ENCODE measurements at places on chromosomes 11 and 22. TPM values are rescaled to one million over a fixed set of nuclear protein-coding genes. Genes with fewer than 3 reads are reported as not detected.

The PRR33 gene
- total RNA-seq = not detected

The CATSPER1 gene
- 4.7 TPM for total RNA-seq

DNA sequence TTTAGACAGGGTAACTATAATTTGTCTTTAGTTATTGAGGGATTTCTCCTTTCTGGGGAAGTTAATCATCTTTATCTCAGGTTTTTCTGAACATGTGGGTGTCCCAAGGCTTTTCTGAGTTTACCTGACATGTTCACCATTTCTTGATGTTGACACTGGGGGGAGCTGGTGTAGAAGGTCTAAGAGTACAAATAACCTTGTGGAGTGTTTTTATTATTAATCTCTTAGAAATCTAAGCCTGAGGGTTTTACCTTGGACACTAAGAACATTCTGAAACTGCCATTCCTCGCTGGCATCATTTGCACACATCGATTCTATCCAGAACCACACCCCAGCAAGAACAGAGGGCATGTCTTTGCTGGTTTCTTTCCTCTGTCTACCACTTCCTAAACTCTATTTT, 15.6 kb upstream of the C11orf91 start:
- DNase-seq = no peak

GRCh38 chr11:10858439-10859325, 829 bp upstream of the ZBED5 start:
- DNase-seq = no peak

The RAB3IL1 gene
- 0.12 TPM for total RNA-seq

DNA sequence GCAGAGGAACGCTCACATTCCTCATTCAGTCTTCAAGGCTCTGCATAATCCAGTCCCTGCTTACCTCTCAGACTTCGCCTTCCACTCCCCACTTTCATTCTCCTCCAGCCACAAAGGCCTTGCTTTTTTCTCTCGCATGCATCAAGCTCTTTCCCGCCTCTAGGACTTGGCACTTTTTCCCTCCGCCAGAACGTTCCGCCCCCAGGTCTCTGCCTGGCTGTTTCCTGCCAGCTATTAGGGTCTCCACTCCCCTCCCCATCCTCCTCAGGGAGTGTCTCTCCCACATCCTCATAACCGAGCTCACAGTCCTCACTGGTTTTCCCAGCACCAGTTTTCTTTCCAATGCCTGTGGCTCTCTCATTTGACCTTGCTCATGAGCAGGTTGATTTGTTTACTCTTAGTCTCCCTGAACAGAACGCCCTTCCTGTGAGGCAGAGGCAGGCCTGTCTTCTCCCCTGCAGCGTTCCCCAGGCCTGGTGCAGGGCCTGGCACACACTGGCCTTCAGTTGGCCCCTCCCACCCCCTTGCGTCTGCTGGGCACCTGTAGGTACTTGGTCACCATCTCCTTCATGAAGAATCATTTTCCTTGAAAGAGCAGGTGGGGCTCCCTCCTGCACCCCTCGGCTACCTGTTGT, 75.2 kb downstream of the RTL6 start:
- DNase-seq = no peak

DNA sequence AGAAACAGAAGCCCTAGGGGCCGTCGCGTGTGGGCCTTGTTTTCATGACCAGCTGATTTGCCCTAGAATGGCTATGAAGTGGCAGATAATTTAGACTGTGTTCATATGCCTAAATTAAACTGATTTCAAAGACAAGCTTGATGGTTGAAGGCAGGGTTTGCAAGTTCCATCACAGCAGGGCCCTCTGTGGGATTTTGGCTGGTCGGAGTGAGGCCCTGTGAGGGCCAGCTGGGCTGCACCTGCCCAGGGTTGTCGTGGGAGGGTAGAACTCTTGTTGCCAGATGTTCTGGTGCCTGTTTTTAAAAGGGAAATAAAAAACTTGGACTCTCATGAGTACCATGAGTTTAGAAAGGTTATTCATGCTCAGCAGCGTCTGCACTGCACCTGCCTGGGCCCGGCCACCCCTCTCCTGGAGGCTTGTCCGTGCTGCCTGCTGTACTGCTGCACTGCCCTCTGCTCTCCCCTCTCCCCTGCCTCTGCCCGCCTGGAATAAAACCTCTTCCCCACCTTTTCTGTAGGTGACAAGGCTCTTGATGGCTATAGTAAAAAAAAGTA, 44.1 kb downstream of the AP2A2 start:
- DNase-seq = no peak

DNA sequence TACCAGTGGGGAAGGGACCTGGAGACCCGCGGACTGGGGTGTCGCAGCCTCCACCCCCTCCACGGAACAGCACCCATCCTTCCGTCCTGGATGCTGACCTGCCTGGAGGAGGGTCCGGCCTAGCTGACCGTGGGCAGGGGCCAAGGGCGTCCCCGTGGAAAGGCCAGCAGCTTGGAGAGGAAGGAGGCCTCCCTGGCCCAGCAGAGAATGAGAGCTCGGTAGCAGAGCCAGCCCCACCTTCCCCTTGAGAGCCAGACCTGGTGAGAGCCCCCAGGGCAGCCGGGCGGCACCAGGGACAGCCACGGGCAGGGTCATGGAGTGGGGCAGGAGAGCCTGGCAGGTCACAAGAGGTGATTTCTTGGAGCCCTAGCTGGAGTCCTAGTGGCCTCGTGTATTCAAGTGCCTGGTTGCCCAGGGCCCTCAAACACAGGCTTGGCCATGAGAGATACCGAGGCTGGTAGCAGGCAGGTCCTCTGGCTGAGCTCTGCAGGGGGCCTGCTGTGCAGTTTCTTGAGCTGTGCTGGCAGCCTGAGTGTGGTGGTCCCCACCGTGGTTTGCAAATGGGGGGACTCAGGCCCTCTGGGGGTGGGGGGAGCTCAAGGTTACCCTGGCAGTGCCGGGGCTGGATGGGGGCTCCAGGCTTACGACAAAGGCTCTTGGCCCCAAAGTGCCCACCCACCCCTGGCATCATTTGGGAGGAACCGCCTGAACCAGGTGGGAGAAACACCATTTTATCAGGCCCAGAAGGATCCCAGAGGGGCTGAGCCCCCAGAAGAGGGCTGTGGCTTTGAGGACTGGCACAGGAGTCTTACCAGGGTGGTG, 7.6 kb downstream of the TSPAN32 start:
- no peak for DNase-seq

DNA sequence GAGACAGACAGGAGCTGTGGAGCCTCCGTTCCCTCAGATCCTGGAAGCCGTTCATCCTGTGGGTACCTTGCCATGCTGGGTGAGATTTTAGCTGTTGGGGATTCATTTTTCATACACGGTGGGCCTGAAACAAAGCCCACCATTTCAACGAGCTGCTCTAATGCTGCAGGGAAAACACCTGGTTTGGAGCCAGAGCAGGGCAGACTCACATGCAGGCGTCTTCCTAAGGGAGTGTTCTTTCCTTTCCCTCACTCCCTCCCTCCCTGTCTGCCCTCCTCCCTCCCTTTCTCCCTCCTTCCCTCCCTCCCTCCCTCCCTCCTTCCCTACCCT, 52.5 kb downstream of the CD6 start:
- no peak for DNase-seq

The DAGLA gene
- total RNA-seq = 4.5 TPM

DNA sequence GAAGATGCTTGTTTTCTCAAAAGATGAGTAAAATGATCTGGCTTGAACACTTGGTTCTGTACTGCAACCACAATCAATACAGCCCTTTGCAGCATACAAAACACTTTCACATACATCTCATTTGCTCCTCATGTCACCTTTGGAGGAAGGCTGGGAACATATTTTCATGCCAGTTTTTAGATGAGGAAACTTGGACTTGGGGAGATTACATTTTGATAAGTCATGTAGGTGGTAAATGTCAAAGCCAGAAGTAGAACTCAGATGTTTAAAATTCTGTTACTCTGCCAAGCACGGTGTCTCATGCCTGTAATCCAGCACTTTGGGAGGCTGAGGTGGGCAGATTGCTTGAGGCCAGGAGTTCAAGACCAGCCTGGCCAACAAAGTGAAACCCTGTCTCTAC, 121.8 kb downstream of the MICAL2 start:
- no peak for DNase-seq

DNA sequence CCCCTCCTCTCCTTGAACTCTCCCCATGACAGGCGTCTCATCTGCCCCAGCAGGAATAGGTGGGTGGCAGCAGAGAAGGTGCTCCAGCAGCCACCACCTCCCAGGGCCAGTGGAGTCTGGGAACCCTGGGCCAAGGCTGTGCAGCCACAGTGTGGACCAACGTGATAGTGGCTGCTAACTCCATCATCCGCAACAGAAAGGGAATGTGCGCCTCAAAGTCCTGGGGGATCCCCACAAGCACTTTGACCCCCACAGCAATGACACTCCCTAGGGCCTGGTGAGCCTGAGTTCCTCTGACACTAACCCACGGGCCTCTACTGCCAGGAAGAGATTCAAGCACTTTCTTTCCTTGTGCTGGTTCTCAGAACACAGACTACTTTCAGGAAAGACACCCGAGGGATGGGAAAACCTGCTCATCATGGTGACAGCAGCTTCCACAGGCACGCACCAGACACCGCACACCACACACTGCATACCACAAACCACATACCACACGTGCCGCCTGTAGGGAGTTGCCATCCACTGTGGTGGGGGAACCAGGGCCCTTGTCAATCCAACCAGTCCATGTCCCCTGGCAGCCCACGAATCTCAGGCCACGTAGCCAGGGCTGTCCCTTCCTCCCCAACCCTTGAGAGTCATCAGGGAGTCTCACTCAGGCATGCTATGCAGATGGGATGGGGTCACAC, 3.4 kb upstream of the SLC25A1 start:
- no peak for DNase-seq

DNA sequence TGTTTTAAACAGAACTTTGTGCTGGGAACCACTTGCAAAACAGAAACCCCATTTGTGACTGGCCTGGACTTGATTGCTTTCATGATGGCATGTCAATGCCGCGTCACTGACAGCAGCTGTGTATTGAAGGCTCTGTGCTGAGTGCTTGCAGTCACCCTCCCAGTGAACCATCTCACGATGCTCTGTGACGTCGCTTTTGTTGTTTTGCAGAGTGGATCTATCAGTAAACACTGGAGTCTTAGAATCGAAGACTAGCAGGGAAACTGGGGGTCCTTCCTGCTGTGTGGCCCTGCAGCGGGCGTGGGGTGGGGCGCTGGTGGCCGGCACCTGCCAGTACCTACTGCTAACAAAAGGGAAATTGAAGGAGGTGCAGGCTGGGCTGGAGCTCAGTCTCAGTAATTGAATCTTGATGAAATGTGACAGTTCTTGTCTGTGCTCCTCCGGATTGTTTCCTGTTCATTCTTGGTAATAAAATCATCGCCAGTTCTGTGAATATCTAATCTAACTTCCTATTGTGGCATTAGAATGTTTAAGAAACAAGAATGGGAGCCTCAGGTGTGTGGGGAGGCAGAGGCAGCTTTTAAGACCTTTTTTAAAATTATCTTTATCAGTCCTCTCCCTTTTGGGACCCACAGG, 50.5 kb upstream of the PARVG start:
- DNase-seq = no peak

GRCh38 chr11:64652586-64653387, 61.8 kb downstream of the SLC22A12 start:
- no peak for DNase-seq

GRCh38 chr22:37318364-37319109, 36.2 kb downstream of the CYTH4 start:
- DNase-seq = no peak

GRCh38 chr22:23772649-23773473, at the start of gene MMP11:
Gene MMP11 (plus strand): TSS chr22:23772849. CDS start chr22:23772871, 22 bp downstream.
- no peak for DNase-seq

DNA sequence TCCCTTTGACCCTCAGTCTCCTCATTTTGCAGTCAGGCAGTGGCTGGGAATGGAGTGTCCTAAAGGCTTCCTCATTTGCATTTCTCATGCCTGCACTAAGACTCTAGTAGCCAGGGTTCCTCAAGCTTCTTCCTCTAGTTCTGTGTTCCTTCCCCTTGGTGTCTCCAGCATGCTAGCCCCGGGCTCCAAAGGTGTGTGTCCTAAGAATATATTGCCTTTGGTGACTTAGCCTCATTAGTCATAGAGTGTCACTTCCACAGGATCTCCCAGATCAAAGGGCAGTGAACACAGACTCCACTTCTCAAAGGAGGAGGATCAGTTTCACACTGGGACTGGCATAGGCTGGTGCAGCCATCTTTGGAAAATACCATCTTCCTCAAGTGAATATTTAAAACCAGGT, 21.4 kb upstream of the ACER3 start:
- no peak for DNase-seq

The ARHGAP20 gene
- total RNA-seq = 0.12 TPM

The MPPED1 gene
- total RNA-seq = not detected

GRCh38 chr11:122342089-122342744, 226.2 kb upstream of the BLID start:
- DNase-seq = no peak

DNA sequence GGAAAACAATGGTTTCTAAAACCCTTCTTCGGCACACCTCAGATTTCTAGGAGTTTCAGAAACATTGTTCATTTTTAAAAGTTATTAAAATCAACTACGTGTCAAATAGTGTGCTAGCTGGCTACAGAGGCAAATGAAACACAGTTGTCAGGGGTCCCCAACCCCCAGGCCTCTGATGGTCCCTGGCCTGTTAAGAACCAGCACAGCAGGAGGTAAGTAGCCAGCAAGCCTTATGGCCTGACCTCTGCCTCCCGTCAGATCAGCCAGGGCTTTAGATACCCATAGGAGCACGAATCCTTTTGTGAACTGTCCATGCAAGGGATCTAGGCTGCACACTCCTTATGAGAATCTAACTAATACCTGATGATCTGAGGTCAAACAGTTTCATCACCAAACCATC, 648.2 kb downstream of the FAM181B start:
- DNase-seq = no peak

The GLB1L3 gene
- total RNA-seq = 0.17 TPM
